ENCODE measurements at places on chromosomes 6 and 20.

GRCh38 chr6:119172824-119173223, 94.4 kb upstream of the FAM184A start:
- no peak for DNase-seq

GRCh38 chr6:20900389-20901160, 366.3 kb downstream of the CDKAL1 start:
- no peak for DNase-seq

GRCh38 chr6:165573671-165574070, 89.4 kb downstream of the PDE10A start:
- no peak for DNase-seq

GRCh38 chr6:166771701-166772100, 144.7 kb upstream of the RPS6KA2 start:
- no peak for DNase-seq

GRCh38 chr6:108684771-108685329, 124.1 kb downstream of the FOXO3 start:
- no peak for DNase-seq

DNA sequence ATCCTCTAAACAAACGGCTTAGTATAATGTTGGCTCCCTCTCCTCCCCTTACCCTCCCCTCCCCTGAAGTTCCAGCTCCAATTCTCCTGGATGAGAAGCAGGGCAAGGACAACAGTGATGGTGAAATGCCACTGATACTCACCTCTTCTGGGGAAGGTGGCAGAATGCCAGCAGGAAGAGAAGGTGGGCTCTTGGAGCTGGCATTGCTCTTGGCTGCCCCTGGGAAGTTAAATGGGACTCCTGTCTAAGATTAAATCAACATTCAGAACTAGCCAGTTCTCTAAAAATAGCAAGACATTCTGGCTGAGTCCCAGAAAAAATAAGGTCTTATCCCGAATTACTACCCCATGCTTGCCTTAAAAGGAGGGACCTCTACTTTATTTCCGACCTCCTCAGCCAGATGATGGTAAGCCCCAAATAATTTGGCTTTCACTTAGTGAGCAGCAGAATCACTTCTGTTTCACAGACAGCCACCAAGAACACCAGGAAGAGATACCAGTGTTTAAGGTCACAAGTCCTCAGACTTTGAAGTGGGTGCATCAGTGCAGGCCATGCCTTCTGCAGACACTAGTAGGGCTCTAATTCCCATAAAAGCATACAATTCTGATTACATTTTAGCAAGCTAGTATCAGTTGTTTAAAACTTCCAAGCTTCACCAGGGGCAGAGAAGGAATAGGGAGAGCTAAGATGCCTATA, 46.0 kb upstream of the IL17A start:
- DNase-seq, result no peak

DNA sequence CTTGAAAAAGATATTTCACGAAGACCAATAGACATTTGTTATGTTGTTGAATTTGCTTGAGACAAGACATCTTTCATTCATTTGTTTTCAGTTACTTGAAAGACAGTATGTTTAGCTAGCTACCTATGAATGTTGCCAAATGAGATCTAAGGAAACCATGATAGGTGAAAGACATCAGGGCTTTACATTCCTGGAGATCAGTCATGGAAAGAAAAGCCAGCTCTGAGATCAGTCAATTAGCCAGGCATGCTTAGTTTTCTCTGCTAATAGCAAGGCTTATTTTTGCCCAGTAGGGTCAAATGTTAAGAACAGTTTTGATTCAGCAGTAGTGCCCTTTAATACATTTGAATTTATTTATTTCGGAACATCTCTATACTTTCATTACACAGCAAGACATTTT, 116.5 kb upstream of the EDN1 start:
- DNase-seq, result no peak

DNA sequence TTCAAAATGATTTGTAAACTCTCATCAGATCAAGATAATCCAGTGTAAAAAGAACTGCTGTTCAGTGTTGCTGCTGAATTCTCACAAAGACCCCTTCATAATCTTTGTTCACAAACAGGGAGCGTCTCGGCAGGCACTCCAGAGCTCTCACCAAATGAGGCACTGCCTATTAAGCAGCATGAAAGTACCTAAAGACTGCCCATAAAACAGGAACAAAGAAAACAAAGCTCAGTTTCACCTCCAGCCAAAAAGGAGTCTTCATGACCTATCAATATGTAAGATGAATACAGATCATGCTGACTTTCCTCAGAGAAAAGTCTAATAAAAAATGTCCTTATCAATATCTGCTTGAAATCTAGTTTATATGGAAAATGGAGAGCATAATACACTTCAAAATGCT, 41.8 kb downstream of the GPR63 start:
- DNase-seq, result no peak

GRCh38 chr6:157646012-157646411, 177.0 kb upstream of the SNX9 start:
- DNase-seq, result no peak

Data from coronary artery (tissue), 2 donors.